ENCODE measurements at places on chromosomes 13 and 19. TPM values are rescaled to one million over a fixed set of nuclear protein-coding genes. Genes with fewer than 3 reads are reported as not detected.

SKA3 gene
- total RNA-seq = 1.8 TPM

SIGLECL1 gene
- not detected for total RNA-seq

ARHGAP33 gene
- not detected for total RNA-seq

LRRC25 gene
- under 0.01 TPM for total RNA-seq

VWA8 gene
- total RNA-seq = 18.9 TPM

Measured in bronchial epithelial cell (primary cell).